CD4-positive, alpha-beta memory T cell (primary cell): ENCODE measurements at places on chromosomes 12 and 14.

GRCh38 chr12:14257303-14257733, 108.2 kb upstream of the ATF7IP start:
- DNase-seq: no peak

GRCh38 chr12:83261998-83262397, 575.3 kb downstream of the TMTC2 start:
- DNase-seq: no peak

GRCh38 chr14:100857923-100858837, 32.3 kb downstream of the MEG3 start:
- no peak for DNase-seq

DNA sequence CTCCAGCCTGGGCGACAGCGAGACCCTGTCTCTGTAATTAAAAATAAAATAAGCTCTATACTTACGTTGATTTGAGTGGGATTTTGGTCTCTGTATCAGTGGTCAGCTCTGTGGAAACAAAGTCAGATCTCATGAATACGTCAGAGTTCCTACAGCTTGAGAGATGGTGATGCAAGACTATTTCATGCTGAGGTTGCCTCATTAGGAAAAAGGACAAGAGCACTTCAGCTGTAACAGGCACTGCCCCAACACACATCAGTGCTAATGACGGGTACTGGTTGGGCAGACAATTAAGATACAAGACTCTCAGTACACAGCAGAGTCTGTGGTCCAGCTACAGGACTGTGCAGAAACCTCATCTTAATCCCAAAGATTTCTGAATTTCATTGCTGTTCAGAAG, 246.4 kb upstream of the AMIGO2 start:
- DNase-seq: no peak

DNA sequence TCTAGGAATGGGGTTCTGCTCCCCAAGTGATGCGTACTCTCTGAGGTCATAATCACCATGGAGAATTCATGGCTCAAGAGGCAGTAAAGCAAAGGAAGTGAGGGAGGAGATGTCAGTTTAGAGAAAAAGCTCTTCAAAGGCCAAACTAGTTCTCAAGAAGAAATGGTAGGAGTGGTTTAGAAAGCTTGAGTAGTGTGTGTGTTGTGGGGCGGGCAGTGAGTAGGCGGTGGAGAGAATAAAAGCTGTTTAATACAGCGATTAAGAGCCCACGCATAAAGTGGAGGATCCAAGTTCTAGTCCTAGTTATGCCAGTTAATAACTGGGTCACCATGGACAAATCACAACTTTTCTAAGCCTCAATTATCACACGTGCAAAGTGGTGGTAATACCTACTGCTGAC, 55.6 kb downstream of the PTPN21 start:
- no peak for DNase-seq

GRCh38 chr12:124306686-124307555, 12.0 kb downstream of the RFLNA start:
- no peak for DNase-seq

- no peak for DNase-seq
Observed at GRCh38 chr12:3445119-3445978, 45.7 kb upstream of the PRMT8 start.

DNA sequence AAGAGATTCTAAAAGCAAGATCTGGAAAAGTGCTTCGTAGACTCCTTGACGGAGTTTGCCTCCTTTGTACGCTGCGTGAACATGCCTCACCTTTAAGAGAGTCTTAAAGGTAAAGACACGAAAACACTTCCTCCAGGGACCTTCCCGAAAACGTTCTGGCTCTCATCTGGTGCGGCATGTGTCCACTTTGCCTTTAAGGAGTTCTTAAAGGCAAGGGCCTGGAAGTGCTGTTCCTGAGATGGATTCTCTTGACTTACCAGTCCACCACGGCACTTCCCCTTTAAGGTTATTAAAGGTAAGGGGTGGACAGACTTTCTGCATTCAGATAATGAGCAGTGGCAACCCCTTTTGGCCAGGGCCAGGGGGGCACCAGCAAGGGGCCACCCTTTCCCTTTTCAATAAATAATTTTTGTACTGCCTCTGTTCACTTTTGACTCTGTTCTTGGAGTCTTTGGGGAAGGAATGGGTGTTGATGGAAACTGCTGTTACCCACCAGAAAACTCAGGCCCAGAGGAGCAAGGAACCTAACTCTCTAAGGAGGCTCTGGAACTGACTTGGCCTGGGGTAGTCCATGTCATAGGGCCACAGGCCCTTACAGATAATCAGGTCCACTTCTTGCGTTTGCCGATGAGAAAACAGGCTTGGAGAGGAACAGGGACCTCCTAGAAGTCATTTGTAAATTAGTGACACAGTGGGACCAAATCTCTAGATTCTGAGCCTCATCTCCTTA, 4.4 kb downstream of the REM2 start:
- peak; percentile 68 for DNase-seq

DNA sequence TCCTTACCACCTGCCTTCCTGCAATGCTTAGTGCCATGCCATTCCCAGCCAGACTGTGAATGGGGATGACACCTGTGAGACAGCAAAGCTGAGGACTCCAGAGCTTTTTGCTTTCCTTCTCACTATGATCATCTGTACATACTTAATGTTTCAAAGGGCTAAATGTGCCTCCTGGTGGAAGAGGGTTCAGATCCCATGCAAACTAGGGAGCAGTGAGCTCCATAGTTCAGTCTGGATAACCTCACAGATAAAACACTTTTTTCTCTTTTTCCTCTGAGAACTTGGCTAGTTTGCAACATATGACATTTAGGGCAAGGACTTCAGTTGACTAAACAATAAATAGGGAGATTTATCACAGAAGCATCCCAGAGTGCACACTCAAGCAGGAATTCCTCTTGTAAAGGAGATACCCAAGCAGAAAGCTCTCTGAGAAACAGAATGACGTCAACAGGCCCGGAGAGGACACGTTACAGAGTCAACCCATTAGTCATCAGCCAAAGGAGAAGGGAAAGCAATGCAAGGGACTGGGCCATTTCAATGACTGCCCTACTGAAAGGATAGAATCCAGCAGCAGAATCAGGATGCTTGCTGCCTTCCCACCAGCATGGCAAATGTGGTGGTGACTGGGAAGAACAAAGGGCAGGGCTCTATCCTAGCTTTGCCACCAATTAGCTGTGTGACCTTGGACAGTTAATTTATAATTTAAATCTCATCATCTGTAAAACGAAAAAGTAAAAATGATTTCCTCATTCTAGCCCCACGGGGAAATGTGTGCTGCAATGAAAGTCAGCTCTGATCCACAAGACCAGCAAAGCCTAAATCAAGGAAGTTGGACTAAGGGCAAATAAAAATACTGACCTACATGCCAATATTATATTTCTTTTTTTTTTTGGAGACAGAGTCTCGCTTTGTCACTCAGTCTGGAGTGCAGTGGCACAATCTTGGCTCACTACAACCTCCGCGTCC, 80.8 kb upstream of the ACTN1 start:
- DNase-seq: no peak

GRCh38 chr14:105200074-105200473, 19.0 kb upstream of the NUDT14 start:
- DNase-seq: no peak
